Naive thymus-derived CD8-positive, alpha-beta T cell (primary cell): ENCODE measurements at places on chromosomes 1 and 21.

DNA sequence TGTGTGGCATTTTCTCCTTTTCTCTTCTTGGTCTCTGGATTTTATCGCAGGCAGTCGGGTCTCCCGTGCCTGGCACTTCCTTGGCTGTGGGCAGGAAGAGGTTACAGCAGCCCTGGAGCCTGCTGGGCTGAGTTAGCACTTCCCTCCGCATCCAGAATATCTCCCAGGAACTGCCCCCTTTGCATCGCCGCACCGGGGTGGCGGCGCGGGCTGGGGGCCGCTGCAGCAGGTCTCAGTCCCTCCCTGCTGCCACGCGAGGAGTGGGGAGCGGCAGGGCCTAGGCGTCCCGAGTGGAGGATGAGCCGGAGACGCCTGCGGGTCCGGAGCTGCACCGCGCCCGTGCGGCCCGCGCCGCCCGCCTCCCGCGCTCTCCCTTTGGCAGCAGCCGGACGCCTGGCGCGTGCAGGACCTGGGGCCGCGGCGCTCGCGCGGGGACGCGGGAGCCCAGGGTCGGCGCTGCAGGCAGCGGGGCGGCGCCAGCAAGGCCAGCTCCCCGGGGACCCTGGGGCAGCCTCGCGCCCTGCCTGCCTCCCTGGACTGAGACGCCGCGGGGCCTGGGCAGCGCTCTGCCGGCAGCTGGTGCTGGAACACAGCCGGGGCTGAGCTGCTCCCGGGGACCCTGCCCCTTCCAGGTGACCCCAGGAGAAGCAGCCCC is 192.8 kb downstream of the PRDM2 start:
- peak overlapping the region; percentile 21 for H3K4me3 ChIP-seq
- no peak overlapping the region for H3K27ac ChIP-seq
- H3K27me3 ChIP-seq = peaks cover 29% of the 10 kb centered on the region
- H3K4me1 ChIP-seq = peaks cover 10% of the 10 kb centered on the region
- H3K36me3 ChIP-seq = peaks cover 4% of the 10 kb centered on the region

DNA sequence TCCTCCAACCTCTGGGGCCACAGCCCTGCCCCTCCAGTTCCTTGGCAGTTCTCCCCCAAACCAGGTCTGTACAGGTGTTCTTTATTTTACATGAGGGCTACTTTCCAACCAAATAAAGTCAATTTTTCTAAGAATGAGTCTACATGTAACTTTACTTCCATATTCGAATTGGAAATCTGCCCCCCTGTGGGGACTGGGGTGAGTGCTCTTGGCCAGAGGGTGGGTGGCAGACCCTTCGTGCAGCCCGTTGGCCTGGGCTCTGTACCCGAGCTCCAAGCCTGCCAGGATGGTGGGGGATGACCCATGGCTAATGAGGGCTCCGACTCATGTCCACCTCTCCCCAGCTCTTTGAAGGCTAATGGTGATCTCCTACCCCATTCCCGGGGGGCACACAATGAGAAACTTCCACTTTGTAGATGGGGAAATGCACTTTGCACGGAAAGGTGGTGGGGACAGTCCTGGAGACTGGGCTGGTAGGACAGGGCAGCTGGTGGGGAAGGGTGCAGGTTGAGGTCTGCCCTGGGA is 589 bp upstream of the CATSPER4 start:
- H3K27me3 ChIP-seq = no peaks in the 10 kb centered on the region
- no peak overlapping the region for H3K27ac ChIP-seq
- no peak overlapping the region for H3K4me3 ChIP-seq
- peaks cover 2% of the 10 kb centered on the region for H3K36me3 ChIP-seq

DNA sequence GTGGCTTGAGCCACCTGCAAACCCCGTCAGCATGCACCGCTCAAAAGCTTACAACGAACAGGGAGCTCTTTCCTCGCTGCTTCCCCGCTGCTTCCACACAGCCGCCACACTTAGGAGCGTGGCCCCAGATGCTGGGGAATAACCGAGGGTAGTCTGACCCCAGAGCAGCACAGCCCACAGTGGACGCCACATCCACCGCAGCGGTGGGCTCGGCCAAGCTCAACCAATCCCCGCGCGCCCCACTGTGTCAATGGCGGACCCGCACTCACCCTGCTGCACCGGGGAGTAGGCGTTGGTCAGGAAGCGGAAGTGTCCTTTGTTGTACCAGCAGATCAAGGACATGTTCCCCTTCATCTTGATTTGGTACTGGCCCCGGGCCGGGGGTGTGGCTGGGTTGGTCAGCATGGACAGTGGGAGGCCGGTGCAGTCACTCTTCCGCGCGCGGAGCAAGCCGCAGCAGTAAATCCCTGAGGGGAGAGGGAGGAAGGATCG is 93.5 kb downstream of the PGBD5 start:
- H3K36me3 ChIP-seq = no peaks in the 10 kb centered on the region
- H3K27me3 ChIP-seq = peaks cover 12% of the 10 kb centered on the region
- no peak overlapping the region for H3K27ac ChIP-seq
- no peak overlapping the region for H3K4me3 ChIP-seq
- DNase-seq = no peak

GRCh38 chr21:45975020-45975666 is 6.4 kb upstream of the COL6A1 start:
- no peak overlapping the region for H3K27ac ChIP-seq
- no peaks in the 10 kb centered on the region for H3K36me3 ChIP-seq
- H3K4me3 ChIP-seq = peak overlapping the region; percentile 38
- DNase-seq = no peak
- peaks cover 20% of the 10 kb centered on the region for H3K4me1 ChIP-seq

- H3K27ac ChIP-seq = no peak overlapping the region
- no peak overlapping the region for H3K4me3 ChIP-seq
- H3K36me3 ChIP-seq = no peaks in the 10 kb centered on the region
- no peaks in the 10 kb centered on the region for H3K4me1 ChIP-seq
- no peaks in the 10 kb centered on the region for H3K27me3 ChIP-seq
These were observed 210.9 kb upstream of the NRIP1 start for GRCh38 chr21:15275615-15276235.

DNA sequence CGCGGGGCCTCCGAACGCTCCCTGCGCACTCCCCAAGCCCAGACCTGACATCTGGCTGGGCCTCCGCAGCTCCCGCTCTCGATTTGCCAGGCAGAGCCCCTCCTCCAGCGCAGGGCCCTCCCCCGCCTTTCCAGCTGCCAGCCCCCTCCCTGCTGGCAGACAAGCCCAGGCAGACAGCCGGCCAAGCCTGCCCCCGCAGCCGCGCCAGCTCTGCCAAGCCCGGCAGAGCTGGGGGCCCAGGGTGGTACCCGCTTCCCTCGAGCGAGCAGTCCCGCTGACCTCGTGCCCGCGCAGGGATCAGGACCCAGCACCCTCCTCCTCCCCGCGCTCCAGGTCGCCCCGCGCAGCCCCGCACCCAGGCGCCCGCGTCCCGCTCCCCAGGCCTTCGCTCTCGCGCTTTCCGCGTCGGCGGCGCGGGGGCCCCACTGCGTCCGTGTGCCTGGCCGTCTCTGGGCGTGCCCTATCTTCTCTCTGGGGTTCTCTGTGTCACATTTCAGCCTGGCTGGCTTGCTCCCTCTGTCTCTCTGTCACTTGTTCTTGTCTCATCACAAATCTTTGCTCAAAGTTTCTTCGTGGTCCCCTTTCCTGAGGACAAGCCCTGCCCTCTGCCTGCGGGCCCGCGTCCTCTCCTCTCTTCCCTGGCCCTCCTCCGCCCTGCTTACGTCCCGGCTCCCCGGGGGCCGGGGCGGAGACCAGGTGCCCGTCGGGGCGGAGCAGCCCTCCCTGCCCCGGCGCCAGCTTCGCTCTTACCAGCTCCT is 580 bp downstream of the INKA2 start:
- H3K4me1 ChIP-seq = peaks cover 15% of the 10 kb centered on the region
- H3K27me3 ChIP-seq = peaks cover 17% of the 10 kb centered on the region
- H3K4me3 ChIP-seq = peak overlapping the region; percentile 93
- peak; percentile 47 for DNase-seq

DNA sequence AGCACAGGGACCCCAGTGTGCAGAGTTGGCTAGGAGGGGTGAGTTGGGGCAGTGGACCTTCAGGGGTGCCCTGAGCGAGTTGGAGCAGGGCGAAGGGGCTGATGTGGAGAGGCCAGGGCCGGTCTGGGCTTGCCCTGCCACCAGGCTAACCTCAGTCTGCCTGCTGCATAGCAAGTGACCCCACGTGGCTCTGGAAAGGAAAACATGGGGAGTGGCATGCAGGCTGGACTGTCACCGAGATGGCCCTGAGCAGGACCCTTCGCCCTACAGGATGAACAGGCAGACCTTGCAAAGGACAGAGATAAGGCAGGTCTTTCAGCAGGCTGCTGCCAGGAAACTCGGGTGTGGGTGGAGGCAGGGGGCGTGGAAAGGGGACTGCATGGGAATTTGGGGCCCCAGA is 51.5 kb downstream of the FOXO6 start:
- H3K4me1 ChIP-seq = peaks cover 2% of the 10 kb centered on the region
- no peak for DNase-seq
- no peaks in the 10 kb centered on the region for H3K36me3 ChIP-seq
- H3K27ac ChIP-seq = peak overlapping the region; percentile 18
- H3K4me3 ChIP-seq = no peak overlapping the region

DNA sequence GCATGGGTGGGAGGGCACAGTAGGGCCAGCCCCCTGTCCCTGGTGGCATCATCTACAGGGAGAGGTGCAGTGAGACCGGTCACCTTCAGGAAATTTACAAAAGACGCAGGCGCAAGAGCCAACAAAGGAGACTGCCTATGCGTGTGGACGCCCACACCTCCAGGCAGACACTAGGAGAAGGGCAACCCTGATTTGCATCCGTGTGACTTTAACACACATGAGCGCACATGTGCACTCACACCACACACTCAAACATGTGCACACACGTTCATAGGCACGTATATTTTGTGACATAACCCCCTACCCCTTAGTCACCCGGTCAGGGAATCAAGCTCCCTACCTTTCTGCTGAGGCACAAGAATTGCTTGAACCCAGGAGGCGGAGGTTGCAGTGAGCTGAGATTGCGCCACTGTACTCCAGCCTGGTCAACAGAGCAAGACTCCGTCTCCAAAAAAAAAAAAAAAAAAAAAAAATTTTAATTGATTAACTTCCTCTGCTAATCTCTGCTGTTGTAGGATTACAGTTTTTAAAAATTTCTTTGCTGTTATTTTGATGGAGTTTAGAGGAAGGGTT is 84.7 kb upstream of the SLC25A33 start:
- H3K27ac ChIP-seq = no peak overlapping the region
- DNase-seq = no peak
- H3K4me1 ChIP-seq = no peaks in the 10 kb centered on the region
- H3K36me3 ChIP-seq = no peaks in the 10 kb centered on the region

DNA sequence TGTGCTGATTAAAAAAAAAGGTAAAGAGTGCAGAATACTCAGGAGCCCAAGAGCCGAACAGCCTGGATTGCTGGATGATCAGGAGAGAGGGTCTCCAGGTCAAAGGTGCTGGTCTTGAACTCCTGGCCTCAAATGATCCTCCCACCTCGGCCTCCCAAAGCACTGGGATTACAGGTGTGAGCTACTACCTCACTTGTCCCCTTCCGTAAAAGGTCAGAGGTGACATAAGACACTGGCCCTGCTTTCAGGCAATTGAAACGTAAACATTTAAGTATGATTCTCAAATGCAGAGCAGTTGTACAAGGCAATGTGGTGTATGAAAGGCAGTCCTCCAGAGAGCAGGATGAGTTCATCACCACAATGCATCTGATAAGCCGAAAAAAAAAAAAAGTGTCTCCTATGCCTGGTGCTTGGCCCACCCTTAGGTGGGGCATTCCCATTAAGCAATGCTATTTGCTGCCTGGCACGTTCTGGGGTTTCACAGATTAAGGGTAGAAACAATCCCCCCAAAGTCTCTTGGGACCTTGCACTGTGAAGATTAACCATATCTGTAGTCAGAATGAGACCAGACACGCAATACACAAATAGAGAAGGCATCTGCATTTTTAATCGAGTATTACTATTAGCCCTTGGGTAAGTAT is 47.7 kb downstream of the PARP1 start:
- H3K4me3 ChIP-seq = no peak overlapping the region
- no peak for DNase-seq
- H3K27me3 ChIP-seq = no peaks in the 10 kb centered on the region
- peaks cover 3% of the 10 kb centered on the region for H3K4me1 ChIP-seq
- H3K27ac ChIP-seq = no peak overlapping the region
- peaks cover 83% of the 10 kb centered on the region for H3K36me3 ChIP-seq

GRCh38 chr1:161069241-161069640 is 450 bp downstream of the ARHGAP30 start:
- H3K27ac ChIP-seq = peak overlapping the region; percentile 99
- no peak for DNase-seq
- H3K4me1 ChIP-seq = peaks cover 62% of the 10 kb centered on the region
- H3K27me3 ChIP-seq = no peaks in the 10 kb centered on the region

- peaks cover 13% of the 10 kb centered on the region for H3K4me1 ChIP-seq
- H3K4me3 ChIP-seq = peak overlapping the region; percentile 1
- DNase-seq = no peak
- no peaks in the 10 kb centered on the region for H3K36me3 ChIP-seq
- peak overlapping the region; percentile 15 for H3K27ac ChIP-seq
- H3K27me3 ChIP-seq = no peaks in the 10 kb centered on the region
These were observed 7.1 kb upstream of the KIF14 start for GRCh38 chr1:200627575-200628222.
